ENCODE measurements at places on chromosomes 11 and 22. TPM values are rescaled to one million over a fixed set of nuclear protein-coding genes. Genes with fewer than 3 reads are reported as not detected.
A peak's percentile ranks its signal among the peaks of the same experiment; 100 is the strongest.

- no peak for DNase-seq
These were observed 4.7 kb downstream of the SPA17 start for GRCh38 chr11:124678416-124678815.

DNA sequence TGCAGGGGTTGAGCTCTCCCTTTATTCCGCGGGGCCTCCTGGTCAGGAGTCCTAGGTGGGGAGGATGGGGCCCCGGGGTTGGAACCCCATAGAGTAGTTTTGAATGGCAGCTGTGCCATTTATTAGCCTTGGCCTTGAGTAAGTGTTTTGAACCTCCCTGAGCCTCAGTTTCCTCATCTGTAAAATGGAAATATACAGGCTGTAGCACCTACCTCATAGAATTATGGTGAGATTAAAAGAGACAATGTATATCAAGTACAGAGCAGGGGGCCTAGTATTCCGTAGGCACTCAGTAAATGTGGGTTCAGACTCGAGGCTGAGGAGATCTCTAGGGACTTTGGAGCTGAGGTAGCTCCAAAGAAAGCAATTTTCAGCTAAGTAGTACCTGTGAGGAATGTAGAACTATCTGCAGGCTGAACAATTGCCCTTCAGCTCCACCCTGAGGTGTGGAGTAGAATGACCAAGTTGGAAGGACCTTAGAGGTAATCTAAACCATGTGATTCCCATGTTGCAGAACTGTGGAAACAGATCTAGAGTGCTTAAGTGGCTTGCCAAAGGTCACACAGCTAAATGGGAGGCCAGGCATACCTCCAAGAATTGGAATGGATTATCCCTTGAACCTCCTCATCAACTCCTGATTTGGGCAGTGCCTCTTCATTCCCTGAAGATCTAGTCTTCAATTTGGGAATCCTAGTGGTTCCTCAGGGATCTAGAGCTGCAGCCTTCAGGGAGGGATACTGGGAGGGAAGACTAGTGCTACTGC is 682 bp downstream of the PGAP2 start:
- peak; percentile 61 for DNase-seq

Gene DCUN1D5
- total RNA-seq: 94.0 TPM

Gene ABCC8
- not detected for total RNA-seq

GRCh38 chr11:2107521-2107920 is 31.7 kb downstream of the IGF2 start:
- no peak for DNase-seq

DNA sequence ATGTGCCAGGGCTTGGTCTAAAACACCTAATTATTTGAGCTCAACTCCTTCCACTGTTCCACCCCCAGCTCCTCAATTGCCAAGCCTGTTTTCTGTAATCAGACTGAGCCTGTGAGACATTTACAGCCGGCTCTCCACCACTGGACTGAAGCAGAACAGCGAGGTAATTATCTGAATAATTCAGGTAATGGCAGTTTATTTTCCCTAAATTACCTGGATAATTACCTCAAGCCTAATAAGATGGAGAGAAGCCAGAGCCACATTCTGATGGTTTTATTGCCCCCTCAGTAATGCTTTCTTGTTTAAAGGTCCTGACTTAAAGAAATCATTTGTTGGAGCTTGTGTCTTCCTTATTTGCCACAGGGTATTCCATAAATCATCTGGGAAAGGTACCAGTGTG is 64.2 kb downstream of the FZD4 start:
- no peak for DNase-seq

Measured in H4 (cell line).